ENCODE measurements at places on chromosomes 7 and 10.

- no peak for DNase-seq
Observed at GRCh38 chr7:129366-130221, 62.8 kb upstream of the FAM20C start.

- no peak for DNase-seq
Observed at GRCh38 chr10:63553473-63553872, 32.3 kb downstream of the REEP3 start.

GRCh38 chr10:103761075-103761920 lies 94.1 kb downstream of the SH3PXD2A start:
- peak; percentile 66 for DNase-seq

DNA sequence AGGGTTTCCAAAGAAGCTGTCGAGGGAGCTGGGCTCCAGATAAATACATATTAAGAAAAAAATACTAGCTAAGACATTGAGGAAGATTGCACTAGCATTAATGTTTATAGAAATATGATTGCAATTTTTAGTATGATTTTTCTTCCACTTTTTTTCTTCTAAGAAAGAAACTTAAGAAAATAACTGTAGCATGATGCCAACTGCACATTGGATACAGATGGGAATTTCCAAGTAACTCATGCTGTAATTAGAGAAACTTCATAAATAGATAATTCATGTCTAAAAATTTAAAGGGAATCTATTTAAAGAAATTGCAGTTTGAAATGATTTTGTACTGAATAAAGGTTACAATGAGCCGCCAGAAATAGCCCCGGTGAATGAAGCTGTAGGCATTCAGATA lies 119.4 kb downstream of the POLR1F start:
- no peak for DNase-seq

DNA sequence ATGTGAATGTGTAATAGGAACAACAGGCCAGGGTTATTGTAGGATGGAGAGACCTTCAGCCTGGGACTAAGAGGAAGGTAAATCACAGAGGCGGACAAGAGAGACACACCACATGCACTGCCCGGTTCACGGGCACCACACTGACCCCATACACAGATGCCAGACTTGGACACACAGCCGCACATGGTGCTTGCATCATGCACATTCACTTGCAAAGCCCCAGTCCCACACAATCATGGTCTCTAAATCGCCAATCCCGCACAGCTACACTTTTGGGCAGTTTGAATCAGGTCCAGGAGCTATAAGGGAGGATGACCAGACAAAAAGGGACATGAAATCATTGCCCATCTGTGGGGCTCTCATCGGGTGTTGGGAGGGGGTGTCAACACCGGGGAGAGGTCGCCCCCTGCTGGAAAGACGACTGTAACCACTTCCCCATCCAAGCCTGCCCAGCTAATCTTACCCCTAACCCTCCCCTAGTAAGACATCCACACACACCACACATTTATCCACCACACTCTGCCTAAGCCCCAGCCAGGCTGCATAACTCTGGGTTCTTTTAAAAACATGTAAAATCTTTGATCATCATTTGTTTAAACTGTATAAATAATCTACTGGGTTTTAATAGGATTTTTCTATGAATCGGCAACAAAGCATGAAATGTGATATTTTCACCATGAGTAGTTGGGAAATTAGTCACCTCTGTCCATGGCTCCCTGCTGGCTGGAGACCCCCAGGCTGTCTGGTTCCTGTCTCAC lies 40.5 kb upstream of the SLF2 start:
- peak; percentile 87 for DNase-seq

- no peak for DNase-seq
Observed at GRCh38 chr7:30635798-30636197, 41.1 kb downstream of the GARS1 start.

DNA sequence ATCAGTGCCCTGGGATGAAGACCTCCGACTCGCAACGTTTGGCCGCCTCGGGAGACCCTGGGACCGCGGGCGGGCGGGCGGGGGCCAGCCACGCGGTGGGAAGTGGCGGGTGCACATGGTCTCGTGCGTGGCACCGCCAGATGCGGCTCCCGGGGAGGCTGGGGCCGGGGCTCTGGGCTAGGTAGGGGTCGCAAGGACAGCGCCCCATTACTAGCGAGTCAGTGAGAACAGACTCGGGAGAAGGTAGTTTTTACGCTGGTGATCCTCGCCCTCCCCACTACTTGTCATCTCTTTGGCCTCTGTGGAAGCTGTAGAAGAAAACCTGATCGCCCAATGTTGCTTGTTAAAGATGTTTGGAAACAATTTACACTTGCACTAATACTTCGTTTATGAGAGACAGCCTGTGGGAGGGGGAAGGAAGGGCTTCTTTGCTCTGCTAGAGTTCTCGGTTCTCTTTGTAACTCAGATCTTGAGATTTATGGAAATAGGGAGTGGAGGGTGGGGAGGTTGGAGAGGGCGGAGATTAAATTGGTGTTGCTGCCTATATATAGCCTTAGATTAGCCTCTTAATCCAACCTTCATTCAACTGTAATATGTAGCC lies 591 bp downstream of the BZW2 start:
- peak; percentile 30 for DNase-seq

GRCh38 chr7:97078023-97078969 lies 39.2 kb upstream of the SDHAF3 start:
- DNase-seq, result no peak

- DNase-seq, result no peak
Observed at GRCh38 chr7:141486959-141487358, 64.3 kb upstream of the AGK start.

DNA sequence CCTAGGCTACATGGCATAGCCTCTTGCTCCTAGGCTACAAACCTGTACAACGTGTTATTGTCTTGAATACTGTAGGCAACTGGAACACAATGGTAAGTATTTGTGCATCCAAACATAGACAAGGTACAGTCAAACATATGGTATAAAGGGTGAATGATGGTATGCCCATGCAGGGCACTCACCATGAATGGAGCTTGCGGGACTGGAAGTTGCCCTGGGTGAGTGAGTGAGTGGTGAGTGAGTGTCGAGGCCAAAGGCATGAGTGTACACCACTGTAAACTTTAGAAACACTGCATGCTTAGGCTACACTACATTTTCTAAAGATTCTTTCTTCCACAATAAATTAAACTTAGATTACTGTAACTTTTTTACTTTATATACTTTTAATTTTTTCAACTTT lies 165.7 kb downstream of the PARD3 start:
- no peak for DNase-seq

- DNase-seq, result no peak
Observed at GRCh38 chr7:142774826-142775225, 4.1 kb downstream of the PRSS2 start.

DNA sequence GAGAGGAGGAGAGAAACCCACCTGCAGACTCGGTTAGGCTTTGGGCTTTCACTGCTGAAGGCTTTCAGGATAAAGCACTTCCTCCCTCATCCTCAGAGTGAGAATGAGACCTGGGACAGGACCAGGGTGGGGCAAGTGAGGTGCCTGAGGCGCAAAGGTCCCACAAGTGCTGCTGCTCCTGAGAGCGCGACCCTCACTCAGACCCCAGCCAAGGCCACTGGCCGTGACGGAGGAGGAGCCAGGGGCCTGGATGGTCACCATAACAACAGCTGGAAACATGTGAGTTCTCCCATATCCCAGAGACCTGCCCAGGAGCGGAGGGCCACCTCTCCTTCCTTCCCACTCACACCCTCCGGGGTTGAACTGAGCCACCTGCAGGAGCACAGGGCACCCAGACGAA lies 46.9 kb upstream of the MKRN1 start:
- DNase-seq, result peak; percentile 33

GRCh38 chr7:105776986-105777910 lies 99.2 kb downstream of the ATXN7L1 start:
- no peak for DNase-seq

DNA sequence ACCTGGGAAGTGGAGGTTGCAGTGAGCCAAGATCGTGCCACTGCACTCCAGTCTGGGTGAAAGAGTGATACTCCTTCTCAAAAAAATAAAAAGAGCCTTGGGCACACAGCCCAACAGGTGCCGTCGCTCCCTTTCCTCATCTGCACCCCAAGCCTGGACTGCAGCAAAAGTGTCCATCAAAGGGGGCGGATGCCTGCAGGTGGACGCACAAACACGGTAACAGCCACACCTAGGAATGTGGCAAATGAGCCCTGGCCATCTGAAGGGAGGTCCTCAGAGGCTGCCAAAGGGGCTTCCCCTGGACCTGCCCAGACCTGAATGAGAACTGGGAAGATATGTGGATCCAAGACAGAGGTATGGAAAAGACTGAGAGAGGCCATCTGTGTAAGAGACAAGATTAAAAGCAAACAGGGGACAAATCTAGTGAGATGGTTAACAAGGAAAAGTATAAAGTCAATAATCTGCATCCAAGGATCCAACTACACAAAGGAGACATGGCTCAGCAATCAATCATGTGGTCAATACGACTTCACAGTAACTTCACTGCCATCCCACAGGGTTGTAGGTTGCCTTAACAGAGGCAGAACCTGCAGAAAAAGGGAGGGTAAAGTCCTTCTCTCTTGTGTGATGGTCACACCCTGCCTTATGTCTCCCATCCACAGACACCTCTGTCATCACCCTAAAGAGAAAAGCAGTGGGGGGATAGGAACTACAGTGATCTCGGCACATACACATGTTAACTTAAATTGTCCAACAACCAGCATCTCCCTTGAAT lies 25.4 kb downstream of the DRGX start:
- no peak for DNase-seq

DNA sequence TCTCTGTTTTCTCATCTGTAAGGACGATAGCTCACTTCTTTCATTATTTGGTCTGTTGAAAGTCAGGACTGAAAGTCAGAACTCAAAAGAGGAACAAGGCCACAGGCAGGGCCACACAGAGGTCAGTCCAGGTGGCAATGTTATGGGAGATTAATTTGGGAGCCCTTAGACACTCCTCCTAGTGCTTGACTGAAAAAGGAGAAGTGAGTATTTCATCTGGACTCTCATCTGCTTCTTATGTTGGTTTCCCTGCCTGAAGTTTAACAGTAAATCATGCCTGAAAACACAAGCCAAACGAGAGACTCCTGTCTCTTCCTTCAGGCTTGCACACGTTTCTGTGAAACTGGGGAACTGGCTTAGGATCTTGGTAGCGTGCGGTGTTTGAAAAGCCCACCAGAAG lies 248.5 kb downstream of the BUB3 start:
- DNase-seq, result no peak

- no peak for DNase-seq
Observed at GRCh38 chr10:133475425-133475734, 21.6 kb downstream of the SCART1 start.

DNA sequence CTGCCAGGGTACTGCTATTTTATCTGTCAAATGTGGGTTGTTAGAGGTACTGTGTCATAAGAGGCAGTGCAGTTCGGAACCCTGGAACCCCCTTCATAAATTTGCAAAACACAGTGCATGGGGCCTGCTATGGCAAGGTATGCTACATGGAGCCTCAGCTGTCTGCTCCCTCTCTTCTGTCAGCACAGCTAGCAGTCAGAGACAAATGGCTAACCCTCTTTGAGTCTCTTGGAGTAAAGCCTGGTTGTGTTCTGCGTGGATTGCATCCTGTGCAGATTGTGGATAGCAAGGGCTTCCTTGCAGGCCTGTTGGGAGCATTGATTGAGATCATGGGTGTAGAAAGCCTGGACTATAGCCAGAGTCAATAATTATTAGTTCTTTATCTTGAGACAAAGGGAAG lies 397.8 kb downstream of the AUTS2 start:
- no peak for DNase-seq

- DNase-seq, result no peak
Observed at GRCh38 chr10:128062881-128063563, 63.2 kb downstream of the MKI67 start.

DNA sequence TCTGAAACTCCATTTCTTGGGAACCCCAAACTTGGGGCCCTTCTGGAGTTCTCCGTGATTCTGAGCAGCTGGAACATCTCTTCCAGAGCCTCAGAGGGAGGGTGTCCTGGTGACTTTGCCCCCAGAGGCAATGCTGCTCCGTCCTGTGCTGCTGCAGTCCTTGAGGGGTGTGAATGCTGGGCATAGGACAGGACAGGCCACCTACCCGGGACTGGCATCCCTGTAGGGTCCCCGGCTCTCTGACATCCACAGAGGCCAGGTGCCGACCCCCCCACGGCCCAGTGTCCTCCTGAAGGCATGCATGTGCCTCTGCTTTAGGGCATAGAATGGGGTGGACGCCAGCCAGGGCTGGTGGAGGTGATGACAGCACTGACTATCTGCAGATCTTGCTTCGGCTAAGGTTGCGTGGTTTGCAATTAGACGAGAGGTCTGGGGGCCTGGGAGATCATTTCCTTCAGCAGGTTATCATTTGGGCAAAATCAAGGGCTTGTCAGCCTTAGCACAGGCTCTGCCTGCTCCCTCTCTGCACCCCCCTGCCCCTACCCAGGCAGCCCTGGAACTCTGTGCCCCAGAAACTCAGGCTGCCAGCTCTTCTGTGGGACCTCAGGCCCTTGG lies 136.9 kb upstream of the GPR26 start:
- DNase-seq, result no peak

DNA sequence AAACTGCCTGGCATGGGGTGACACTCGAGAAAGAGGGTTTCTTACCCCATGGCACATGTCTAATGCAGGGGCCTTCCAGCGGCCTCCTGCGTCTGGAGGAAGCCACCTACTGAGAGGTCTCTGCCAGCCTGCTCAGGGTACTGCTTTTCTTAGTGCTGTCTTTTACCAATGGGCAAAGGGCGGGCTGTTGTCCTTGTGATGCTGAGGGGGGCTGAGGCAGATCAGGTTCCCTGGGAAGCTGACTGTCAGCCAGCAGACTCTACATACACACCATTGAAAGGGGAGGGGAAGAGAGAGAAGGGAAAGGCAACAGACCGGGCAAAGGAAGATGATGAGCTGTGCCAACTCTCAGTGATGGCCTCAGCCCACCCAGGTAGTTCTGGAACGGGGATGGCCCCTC lies 48.7 kb downstream of the COL13A1 start:
- DNase-seq, result peak; percentile 33

DNA sequence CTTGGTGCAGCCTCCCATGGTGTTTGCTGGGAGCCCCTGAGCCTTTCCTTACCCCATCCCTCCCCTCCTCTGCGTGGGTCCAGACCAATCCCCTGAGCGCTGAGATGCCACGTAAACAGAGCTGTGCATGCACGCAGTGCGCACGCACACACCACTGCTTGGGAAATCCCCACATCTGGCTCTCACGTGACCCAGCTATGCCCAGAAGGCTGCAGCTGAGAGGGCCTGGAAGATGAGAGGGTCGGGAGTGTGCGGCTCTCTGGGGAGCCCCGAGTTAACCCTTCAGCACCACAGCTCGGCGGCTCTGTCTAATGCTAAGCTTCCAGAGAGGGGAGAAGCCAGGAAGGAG lies 177.2 kb downstream of the SH3PXD2A start:
- DNase-seq, result peak; percentile 84

- DNase-seq, result no peak
Observed at GRCh38 chr7:157493776-157494175, 157.0 kb downstream of the DNAJB6 start.

GRCh38 chr10:126842836-126843235 lies 62.4 kb upstream of the DOCK1 start:
- peak; percentile 89 for DNase-seq

DNA sequence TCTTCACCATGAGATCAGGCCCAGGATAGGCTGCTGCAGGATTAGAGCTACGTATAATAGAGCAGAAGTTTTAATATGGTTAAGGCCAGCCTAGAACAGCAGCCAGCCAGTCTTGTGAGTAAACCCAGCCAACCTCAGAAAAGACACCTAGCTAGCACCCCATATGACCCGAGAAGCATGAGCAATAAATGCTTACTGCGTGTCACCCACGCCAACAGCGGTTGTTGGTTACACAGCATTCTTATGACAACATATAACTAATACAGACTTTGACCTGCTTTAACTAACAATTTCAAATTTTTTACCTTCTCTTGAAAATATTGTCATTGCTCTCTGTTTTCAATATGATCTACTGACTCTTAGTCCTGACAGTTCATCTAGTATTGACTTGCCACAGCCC lies 105.7 kb downstream of the HBP1 start:
- DNase-seq, result no peak

- no peak for DNase-seq
Observed at GRCh38 chr7:36625247-36625646, 99.0 kb downstream of the AOAH start.

All from ELF-1 (cell line).